Lung (tissue), 17 donors: ENCODE measurements at places on chromosomes 7 and 10.
A peak's percentile ranks its signal among the peaks of the same experiment; 100 is the strongest.

- DNase-seq = no peak
Observed at GRCh38 chr10:32110790-32111189, 54.6 kb upstream of the KIF5B start.

DNA sequence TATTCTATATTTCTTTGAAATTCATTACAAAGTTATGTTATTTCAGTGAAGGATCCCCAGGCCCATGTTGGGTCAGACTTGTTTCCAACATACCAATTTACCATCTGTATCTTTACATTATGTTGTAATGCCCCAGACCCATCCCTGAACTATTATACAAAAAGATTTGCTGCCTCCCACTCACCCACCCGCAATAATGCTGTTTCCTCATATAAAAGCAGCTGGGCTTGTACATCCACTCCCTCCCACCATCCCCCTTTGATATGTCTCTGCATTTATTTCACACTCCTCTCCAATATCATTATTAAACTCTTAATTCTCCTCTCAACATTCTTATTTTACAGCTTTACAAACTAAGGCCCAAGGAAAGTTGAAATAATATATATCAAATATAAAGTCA lies 153.7 kb downstream of the DOCK4 start:
- DNase-seq = no peak

GRCh38 chr10:76675951-76676587 lies 961.5 kb downstream of the KCNMA1 start:
- DNase-seq = peak; percentile 63

GRCh38 chr10:23324351-23324750 lies 20.2 kb downstream of the C10orf67 start:
- DNase-seq = no peak

GRCh38 chr10:29713450-29713849 lies 78.7 kb upstream of the SVIL start:
- DNase-seq = no peak

GRCh38 chr7:132118641-132119040 lies 457.6 kb downstream of the PLXNA4 start:
- DNase-seq = no peak

DNA sequence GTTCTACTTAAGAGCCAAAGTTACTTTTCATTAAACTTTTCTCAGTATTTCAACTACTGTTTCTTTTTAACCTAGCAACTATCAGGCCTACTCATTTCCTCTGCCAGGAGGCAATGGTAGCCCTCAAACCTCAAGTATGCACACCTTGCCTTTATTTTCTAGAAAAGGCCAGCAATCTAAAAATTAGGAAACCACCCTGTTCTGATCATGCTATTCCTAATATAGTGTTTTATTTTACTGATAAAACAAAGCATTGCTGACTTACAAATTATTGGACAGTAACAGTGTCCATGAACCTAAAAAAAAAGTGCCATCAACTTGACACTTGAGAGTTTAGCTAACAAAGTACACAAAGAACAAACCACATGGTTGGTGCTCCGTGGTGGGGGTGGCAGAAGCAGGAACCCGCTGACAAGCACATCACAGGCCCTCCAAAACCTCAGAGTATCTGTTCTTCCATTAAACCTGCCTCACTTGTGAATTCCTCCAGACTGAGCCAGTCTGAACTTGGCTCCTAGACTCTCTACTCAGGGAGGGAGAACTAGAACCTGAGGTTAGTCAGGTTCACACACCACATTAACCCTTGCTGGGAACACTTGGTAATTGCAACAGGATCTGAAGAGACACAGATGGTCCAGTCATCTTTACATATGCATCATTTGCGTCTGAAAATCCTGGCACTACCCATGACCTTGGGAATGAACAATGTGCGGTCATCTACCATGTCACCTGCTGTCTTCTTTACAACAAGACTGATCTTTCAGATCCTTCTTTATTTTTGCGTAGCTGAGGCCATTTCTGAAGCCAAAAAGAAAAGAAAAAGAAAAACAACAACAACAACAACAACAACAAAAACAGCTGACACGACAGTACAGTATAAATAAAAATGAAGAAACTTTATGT lies 31.9 kb downstream of the PIP4K2A start:
- DNase-seq = no peak

DNA sequence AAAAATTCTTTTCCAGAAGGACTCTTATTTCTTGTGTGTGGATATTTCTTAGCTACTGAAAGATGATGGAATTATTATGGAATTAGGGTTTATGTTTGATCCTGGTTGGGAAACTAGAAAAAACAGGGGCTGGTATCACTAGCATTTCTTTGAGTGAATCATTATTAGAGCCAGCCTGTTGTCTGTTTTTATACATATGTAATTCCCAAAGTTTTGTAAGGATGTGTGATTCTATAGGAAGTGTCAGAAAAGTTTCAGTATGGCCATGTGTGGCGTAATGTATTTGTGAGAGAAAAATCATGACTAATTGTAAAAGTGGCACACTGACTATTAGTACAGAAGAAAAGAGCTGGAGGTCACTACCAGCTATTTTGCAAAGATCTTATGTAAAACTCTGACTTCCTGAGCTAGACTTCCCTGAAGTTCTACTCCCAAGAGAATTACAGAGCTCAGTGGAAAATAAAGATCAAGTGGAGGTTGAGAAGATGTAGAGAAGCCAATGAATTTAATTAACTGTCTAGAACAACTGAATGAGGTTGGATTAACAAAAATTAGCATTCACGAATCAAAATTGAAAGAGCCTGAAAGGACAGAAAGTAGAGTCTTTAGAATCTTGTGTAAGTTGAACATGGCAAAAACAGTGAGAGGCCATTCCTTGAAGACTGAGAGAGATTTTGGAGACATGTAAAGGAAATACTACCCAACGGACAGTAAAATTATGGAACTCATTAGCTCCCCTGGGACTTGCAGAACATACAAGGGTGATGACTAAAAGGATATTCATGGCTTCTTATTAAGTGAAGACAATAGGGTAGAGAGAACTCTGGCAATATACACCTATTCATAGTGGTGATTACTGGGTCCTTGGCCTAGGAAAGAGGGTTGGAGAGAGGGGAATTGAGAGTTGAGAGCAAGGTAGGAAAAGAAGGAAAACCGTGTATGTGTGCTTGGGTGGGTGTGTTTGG lies 12.5 kb downstream of the ZNF365 start:
- DNase-seq = no peak

DNA sequence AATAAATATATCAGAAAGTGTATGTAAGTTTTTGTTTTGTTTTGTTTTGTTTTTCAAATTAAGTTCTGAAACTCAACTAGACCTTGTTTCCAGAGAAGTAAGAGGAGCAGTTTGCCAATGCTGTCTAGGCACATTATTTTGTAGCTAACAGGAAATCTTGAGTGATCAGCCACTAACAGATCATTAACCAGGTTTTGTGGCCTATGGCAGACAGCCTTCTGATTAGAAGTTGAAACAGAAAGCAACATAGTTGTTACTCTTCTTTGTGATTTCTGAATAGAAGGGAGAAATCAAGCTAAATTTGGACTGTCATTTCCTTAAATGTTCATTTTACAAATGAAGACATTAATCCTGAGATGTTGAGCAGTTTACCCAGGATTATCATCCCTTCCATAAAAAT lies 142.6 kb downstream of the PLXDC2 start:
- DNase-seq = no peak

- DNase-seq = peak; percentile 88
Observed at GRCh38 chr10:33336582-33337325, 2.3 kb upstream of the NRP1 start.
